ENCODE measurements at places on chromosomes 7 and 10. TPM values are rescaled to one million over a fixed set of nuclear protein-coding genes. Genes with fewer than 3 reads are reported as not detected.

The AKR1C8 gene
- 1.5 TPM for total RNA-seq

The PHF14 gene
- total RNA-seq, result 29.1 TPM

The TMEM176A gene
- total RNA-seq, result not detected

The NRCAM gene
- not detected for total RNA-seq

The LIPK gene
- not detected for total RNA-seq

DNA sequence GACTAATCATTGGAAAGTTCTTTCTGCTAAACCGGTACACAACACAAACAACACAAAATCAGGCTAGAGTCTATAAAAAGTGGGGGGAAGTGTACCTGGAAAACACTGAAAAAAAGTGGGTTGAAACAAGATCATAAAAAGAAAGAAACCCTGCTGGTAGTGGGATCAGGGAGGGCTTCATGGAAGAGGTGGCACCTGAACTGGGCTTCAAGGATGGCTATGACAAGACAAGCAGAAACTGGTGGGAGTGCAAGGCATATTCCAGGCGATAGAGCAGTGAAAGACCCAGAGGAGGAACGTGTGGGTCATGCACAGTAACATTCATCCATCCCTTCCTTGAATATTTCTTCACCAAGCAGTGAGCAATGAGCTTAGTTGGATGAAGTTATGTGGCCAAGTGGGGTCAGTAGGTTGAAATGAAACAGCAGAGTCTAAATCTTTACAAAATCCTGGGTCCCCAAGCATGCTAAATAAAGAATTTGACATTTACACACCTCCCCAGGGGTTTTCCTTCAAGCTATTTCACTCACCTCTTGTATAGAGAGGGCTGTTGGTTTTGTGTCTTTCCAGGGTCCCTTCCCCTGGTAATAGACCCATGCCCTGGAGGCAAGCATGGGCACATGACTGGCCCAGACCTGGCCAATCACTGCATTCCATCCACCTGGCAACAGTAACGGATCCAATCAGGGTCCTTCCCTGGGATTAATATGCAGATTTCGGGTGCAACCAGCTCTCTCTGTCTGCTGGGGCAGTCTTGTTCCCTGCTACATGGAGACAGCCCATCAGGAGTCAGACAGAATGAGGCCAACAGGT, 38.2 kb downstream of the SPOCK2 start:
- DNase-seq, result no peak
- H3K36me3 ChIP-seq, result no peaks in the 10 kb centered on the region

- no peaks in the 10 kb centered on the region for H3K27me3 ChIP-seq
- no peak overlapping the region for H3K27ac ChIP-seq
- no peak overlapping the region for H3K4me3 ChIP-seq
- no peak for DNase-seq
Measured at GRCh38 chr10:16779384-16779915, 37.8 kb downstream of the RSU1 start.

DNA sequence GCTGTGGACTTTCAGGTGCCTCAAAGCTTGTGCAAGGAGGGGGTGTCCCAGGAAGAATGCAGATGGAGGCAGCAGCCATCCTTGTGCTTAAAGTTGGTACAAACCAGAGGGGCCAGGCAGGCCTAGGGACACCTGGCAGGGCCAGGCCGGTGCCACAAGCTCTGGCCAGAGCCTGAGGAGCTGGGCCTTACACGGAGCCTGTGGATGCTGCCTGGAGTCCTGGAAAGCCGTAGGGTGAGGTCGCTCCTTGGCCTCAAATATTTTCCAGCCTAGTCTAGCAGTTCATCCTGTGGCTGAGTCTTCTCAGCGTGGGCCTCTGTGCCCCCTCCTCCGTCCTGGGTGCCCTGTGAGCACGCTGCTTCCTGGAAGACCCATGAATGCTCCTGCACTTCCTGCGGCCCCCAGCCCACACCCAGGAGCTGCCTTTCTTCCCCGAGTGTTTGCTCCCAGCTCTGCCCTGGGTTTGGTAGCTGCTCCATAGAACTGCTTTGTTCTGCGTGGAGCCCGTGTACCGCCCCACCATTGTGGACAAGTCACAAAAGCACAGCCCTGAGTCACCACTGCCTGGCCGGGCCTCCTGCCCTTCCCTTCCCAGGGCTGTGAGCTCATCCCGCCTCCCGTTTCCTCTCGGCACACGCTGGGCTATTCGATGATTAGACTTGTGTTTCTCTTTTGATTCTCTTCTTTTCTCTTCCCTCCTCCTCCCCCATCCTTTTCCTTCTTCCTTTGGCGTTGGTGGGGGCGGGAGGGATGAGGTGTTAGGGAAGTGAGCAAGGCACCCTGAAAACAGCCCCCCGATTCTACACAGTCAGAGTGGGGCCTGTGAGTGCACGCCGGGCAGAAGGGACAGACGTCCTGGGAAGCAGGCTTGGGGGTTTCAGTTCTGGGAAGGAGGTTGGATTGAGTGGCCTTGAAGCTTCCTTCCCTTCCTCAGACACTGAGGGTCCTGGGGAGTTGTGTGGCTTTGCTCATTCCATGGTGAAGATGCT, 73.2 kb upstream of the SHH start:
- no peak overlapping the region for H3K4me3 ChIP-seq
- DNase-seq, result no peak
- H3K27me3 ChIP-seq, result no peaks in the 10 kb centered on the region
- no peak overlapping the region for H3K27ac ChIP-seq
- no peaks in the 10 kb centered on the region for H3K36me3 ChIP-seq
- no peaks in the 10 kb centered on the region for H3K4me1 ChIP-seq

DNA sequence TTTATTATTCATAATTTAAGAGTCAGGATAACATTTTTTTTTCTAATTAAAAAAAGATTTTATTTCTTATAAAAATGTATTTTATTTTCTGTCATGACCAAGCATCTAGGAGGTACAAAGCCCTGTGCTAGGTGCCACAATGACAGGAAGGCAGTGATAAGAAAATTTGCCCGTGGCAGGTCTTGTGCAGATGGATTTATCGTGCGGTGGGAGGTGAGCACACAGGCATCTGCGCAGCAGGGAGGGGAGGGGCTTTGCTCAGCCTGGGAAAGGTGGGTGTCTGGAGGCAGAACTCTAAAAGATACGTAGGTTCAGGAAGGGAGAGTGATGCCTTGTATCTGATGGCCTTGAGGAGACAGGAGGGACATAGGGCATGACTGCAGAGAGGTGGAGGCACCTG, 115.6 kb downstream of the ABCA13 start:
- H3K4me1 ChIP-seq, result no peaks in the 10 kb centered on the region
- DNase-seq, result no peak
- no peak overlapping the region for H3K4me3 ChIP-seq
- H3K27me3 ChIP-seq, result peaks cover 13% of the 10 kb centered on the region
- no peak overlapping the region for H3K27ac ChIP-seq

- H3K36me3 ChIP-seq, result no peaks in the 10 kb centered on the region
- no peaks in the 10 kb centered on the region for H3K4me1 ChIP-seq
- no peak overlapping the region for H3K27ac ChIP-seq
- H3K27me3 ChIP-seq, result peaks cover 20% of the 10 kb centered on the region
- no peak for DNase-seq
- no peak overlapping the region for H3K4me3 ChIP-seq
Measured at GRCh38 chr10:101270763-101271162, 41.5 kb upstream of the LBX1 start.

DNA sequence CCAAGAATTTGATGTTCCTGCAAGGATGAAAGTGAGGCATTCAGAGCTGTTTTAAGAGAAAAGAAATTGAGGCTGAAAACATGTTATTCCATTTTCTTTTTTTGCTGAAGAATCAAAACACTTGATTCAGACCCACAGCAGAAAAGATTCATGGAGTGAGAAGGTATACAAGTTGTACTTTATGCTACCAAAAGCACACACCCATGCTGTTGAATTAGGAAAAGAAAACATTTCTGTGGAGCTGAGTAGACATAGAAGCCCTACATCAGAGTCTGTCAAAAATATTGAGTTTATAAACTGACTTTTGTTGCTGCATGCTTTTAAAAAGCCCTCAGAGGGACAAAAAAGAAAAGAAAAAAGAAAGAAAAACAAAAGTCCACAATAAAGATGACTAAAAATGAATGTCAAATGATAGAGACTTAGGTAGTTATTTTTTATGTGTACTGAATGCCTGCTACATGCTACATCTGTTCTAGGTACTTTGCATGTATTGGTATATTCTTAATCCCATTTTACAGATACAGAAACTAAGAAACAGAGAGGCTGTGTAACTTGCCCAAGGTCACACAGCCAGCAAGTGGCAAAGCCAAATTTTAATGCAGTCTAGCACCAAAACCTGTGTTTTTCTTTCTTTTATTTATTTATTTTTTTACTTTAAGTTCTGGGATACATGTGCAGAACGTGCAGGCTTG, 71.7 kb upstream of the PALS2 start:
- H3K4me3 ChIP-seq, result no peak overlapping the region
- DNase-seq, result no peak
- H3K36me3 ChIP-seq, result no peaks in the 10 kb centered on the region
- no peaks in the 10 kb centered on the region for H3K4me1 ChIP-seq
